ENCODE measurements at places on chromosomes 6 and 20.
A peak's percentile ranks its signal among the peaks of the same experiment; 100 is the strongest.

DNA sequence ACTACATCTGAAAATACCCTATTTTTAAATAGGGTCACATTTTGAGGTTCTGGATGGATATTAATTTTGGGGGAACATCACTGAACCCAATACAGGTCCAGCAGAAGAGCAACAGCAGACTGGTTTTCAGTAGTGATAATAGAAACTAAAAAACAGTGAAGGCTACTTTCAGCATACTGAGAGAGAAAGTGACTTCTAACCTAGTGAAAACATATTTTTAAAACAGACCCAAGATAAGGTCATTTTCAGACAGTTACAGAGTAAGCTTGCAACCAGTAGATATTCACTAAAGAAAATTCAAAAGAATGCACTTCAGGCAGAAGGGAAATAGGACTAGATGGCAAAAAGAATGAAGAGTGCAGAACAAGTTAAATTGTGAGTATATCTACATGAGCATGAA, 42.0 kb upstream of the TMEM244 start:
- peak; percentile 23 for DNase-seq

DNA sequence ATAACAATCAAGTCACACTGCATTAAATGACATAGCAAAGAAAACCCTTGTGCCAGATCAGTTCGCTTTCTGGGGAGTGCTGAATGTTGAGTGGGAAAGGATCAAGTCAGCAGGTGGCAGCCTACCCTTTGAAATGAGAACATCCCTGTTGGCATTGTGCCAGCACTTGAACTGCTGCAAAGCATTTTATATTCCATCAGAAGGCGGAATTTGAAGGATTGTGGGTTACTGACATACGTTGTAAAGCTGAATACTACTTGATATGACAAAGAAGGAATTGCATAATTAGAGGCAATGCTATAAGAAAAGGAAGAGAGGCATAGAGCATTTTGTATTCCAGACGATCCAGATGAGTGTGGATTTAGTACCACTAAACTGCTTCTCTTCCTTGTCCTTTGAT, 26.5 kb downstream of the BCKDHB start:
- peak; percentile 61 for DNase-seq

- DNase-seq = no peak
Observed at GRCh38 chr20:40683894-40684268, 5.2 kb downstream of the MAFB start.

DNA sequence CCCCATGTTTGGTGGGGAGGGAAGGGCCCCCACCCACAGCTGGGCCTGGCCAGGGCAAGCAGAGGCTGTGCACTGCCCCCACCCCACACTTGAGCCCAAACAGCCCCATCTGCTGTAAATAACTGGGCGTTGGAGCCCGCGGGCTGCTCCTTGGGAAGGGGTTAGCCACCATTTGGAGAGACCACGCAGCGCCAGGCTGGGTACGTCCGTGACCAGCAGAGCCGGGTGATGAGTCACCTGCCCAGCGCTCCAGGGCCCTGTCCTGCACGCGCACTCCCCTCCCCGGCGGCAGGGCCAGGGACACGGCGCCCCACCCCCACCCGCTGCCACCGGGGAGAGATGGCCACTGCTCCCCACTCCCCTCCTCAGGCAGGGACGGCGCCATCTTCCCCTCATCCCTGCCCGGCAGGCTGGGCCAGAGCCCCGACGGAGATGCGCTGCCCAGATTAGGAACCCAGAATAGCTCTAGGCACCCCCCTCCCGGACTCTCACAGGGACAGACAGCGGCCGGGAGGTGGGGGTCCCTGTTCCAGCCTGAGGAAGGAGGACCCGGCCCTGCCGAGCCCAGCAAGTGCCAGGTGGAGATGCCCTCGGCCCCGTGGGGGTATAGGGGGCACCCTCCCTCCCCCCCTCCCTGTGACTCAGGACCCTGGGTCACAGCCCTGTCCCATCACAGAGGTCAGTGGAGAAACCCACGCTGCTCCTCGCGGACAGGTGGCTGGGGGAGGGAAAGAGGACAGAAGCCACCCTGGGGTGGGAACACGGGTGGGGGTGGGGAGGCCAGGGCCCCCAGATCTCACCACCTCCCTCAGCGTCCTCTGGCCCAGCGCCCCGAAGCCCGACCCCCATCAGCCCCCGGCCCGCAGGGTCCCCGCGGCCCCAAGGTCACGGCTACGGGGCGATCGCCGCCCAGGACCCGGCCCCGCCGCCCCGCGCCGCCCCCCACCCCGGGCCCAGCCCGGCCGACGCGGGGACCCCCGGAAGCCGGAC, 642 bp downstream of the EEF1A2 start:
- peak; percentile 49 for DNase-seq

DNA sequence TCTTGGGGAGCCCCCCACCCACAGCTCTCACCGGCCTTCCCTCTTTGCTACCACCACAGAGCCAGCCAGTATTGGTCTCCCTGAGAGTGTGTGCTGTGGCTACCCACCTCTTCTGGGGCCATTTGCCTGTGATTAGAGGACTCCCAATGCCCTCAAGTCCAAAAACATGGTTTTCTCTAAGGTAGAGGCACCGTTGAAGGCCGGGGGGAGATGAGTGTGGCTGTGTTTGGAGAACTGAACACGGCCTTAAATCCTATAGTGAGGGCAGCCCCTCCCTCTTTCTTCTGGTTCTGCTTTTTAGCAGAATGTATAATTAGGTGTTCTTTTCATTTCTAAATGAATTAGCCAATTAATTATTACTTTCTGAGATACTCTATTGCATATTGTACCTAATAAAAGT, 2.5 kb downstream of the CCR6 start:
- no peak for DNase-seq

- DNase-seq = no peak
Observed at GRCh38 chr20:48492015-48492714, 335.6 kb downstream of the PREX1 start.

DNA sequence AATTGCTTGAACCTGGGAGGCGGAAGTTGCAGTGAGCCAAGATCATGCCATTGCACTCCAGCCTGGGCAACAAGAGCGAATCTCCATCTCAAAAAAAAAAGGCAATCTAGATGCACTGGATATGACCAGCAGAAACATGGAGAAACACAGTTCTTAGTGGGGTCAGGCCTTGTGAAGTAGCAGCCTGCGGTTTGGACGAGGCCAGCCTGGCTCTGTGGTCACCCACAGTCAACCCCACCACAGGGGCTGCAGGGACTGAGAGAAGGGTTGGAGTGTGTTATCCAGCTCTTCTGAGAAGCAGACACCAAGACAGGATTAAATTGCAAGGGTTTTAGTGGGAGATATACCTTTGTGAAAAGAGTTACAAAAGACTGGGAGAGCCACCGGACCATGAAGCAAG, 194.3 kb upstream of the PROKR2 start:
- DNase-seq = no peak

DNA sequence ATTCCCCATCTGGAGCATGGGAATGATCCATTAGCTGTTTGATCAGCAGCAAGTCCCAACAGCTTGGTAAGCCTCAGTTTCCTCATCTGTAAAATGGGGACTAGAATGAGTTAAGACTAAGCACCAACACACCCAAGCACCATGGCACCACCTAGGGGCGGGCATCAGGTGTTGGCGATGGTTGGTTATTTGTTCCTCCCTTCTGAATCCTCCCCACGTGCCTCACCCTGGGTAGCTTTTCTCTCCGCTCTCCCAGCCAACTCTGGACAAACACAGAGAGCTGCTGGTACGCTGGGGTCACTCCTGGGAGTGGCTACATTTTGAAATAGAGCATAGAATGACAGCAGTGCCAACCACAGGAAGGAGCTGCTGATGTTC, 13.3 kb upstream of the ITPR3 start:
- DNase-seq = no peak

DNA sequence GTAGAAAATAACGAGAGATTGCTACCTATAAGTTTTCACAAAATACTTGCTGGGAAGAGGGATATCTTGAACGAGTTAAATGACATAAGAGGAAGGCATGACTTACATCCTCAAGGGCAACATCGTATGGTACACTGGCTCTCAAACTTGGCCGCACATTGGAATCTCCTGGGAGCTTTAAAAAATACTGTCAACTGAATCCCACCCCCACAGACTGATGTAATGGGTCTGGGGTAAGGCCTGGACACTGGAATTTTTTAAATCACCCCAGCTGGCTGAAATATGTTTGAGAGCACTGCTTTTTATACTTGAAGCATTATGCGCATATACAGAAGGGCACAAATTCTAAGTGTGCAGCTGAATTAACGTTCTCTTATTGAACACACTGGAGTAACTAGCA, 8.0 kb upstream of the TSHZ2 start:
- DNase-seq = no peak

DNA sequence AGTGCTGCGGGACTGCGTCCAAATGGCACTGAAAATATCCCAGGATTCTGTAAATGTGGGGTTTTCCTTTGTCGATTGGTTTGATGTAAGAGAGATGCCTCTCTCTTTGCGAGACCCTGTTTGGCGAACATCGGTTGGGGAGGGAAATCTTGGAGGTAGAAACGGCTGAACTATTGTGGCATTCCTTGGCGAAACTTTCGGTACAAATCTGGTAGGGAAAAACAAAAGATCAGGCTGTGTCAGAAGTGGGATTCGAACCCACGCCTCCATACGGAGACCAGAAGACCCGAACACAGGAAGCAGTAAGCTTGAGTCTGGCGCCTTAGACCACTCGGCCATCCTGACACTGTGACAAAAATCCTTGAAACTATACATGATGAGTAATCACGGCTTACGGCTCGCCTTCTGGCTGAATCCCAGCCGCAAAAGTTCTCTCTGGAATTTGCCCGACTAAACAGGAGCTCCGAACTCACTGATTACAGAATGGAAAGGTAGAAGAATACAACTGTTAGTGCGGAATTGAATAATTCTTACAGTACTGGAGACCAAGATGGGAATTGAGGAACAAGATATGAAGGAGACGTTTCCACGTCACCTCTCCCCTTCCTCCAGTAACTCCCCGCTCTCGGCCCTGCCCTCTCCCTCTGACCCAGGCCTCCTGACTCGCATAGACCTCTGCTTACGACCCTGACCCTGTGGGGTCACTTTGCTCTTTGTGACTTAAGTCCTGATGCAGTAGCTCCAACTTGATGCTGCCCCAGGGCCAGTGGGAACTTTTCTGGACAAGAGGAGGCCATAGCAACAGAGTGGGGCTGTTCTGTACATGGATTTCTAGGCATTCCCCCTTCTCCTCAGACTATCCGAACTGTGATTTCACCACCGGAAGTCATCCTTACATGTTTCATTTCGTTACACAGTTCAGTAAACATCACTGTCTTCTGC, 132.8 kb upstream of the ZNF184 start:
- peak; percentile 71 for DNase-seq

- peak; percentile 72 for DNase-seq
Observed at GRCh38 chr20:44594730-44595129, 12.4 kb downstream of the PKIG start.

DNA sequence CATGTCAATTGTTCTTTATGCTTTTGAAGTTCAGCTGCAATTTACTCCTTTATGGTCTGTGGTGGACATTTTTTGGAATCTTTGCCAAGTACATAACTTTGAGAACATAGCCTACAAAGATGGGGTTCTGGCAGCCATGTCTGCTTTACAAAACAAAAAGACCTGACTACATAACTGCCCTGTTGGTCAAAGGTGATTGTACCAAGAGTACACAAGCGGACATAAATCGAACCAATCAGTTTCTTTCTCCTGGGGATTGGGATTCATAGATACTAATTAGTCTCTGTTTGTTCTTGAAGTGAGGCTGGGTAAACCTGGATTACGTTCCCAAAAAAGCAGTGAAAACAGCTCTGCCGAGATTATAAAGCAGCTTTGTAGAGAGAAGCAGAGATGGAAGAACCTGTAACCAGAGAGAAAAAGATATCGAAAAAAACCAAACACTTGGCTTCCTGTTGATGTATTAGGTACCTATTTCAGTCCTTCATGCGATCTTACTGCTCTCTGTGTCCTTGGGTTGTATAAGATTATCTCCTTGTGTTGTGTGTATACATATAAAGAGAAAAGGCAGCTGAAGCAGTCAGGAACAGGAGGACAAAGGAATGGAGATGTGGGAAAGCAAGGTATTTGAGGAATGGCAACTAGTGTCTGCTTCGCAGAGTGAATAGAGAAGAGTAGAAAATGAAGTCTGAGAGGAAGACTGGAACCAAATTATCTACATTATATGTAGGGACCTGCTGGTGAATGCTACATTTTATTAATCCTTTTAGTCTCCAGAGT, 2.7 kb upstream of the ZFAND3 start:
- DNase-seq = no peak

DNA sequence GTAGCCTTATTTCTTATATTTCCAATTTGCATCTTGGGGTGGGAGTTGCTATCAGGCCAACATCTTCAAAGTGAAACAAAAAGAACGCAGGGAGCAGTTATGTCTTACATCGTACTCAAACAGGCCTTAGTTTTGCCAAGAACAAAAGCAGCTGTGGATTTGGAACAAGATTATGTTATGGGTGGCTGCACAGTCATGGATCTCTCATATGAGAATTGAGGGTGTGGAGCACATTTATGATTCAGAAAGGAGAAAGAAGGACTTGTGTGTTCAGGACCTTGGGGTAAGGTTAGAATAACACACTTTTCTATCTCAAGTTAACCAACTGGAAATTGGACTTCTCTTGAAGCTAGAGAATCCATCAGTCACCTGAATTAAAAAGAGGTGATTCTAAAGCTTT, 259.9 kb downstream of the FOXA2 start:
- DNase-seq = no peak

GRCh38 chr6:107321793-107322192, 137.6 kb downstream of the PDSS2 start:
- peak; percentile 27 for DNase-seq

Measured in fibroblast of skin of back (primary cell).